ENCODE measurements at places on chromosomes 2 and 18.

- no peak for DNase-seq
Observed at GRCh38 chr2:19815746-19816145, 86.0 kb downstream of the TTC32 start.

- DNase-seq, result no peak
Observed at GRCh38 chr18:45253056-45253565, 362.2 kb upstream of the SLC14A2 start.

DNA sequence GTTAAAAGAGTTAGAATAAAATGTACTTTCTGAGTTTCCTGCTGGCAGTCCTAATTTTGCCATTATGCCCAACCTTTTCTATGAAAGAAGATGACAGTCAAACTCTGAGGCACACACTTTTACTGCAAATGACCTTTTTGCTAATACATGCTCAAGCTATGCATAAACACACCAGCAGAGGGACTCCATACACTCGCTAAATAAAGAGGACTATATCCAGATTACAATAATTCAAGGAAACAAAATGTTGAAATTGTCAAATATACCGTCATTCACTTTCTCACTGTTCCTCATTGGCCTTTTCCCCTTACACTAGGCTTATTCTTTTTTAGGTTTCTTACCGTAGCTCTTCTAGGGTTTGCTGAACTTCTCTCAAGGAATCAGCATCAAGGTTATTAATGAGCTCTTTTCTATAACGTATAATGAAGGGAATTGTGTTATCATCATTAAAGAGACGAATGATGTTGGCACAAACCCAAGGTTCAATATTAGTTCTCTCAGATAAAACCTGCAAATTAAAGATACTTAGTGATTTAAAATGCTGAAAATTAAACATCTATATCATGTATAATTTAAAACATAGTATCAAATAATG lies 25.7 kb downstream of the SRBD1 start:
- DNase-seq, result no peak

GRCh38 chr2:28408764-28409599 lies 16.3 kb downstream of the FOSL2 start:
- DNase-seq, result no peak

- DNase-seq, result no peak
Observed at GRCh38 chr2:240637901-240638345, 12.6 kb downstream of the GPR35 start.

GRCh38 chr2:36399050-36399449 lies 43.5 kb downstream of the CRIM1 start:
- no peak for DNase-seq

DNA sequence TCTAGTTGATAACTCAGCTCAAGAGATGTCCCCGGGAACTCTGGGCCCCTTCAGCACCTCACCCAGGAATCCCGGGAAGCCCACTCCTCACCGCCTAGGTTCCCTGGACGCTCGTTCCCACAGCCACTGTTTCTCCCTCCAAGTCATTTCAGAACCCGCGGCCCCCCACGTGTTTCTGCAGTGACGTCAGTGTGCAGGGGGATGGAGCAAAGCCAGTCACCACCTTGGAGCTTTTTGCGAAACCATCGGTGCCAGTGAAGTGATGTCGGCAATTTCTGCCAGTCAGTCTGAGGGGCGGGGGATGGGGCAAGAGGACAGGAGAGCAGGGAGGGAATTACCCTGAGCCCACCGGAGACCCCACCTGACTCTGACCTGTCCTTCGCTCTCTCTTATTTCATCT lies 119.2 kb downstream of the SNTG2 start:
- no peak for DNase-seq

- DNase-seq, result no peak
Observed at GRCh38 chr2:2516386-2516785, 185.3 kb upstream of the MYT1L start.

GRCh38 chr2:58432491-58433170 lies 191.5 kb upstream of the FANCL start:
- no peak for DNase-seq

DNA sequence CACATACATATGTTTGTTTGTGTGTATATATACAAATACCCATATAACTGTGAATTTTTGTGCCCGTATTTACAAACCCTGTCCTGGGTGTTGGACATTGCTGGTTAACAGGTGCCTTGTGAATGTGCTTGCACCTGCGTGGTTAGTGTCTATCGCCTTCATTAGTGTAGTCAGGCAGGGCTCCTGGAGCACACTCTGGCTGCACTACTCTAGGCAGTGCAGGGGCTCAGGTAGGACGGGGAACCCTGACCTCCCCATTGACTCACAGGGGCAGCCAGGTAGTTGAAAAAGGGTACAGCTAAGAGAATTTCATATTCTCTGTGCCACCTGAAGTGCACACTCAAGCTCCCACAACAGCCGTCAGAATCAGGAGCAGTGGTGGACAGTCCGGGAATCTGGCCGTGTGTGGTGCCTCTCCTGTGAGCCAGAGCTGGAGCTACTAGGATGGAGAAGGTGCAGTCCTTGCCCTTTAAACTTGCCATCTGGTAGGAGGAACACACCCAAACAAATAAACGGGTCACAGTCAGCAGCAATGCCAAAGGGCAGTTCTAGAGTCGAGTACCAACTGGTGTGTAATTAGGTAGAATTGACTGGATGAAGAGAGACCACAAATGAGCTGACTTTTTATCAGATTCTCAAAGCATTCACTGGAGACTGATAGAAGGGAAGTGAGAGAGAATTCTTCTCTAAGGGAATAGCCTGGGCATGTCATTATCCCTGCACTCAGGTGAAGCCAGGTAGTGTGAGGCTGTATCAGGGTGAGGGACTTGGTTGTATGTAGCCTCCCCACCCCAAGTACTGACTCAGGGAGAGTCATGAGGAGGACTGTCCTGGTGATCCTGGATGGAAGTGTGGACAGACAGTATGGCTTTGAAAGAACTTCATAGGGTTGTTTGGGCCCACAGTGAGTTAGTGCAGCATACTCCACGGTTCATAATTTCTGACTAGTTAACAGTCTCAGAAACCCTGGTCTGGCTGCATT lies 44.1 kb downstream of the FARP2 start:
- DNase-seq, result no peak

DNA sequence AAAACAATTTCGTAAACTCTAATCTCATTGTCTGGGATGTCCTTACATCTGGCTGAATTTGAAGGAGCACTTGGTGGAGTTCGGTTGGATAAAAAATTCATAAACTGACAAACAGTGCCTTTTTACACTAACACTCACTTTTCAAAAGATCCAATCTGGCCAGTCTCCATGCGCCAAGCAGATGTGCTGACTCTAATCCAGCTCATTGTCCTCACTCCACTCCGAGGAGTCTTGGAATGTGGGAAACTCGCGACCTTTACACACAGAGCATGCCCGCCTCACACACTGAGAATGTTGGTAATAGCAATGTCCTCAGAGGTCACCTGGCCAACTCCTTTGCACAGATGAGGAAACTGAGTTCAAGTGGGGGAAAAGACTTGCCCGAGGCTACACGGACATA lies 66.8 kb downstream of the XDH start:
- DNase-seq, result no peak

Data from stimulated activated CD4-positive, alpha-beta T cell treated with anti-CD3 and anti-CD28 coated beads, Interleukin-1b, Interleukin-23, amount 100 ng/mL, for 1 hour (primary cell).